ENCODE measurements at places on chromosomes 4 and X.

DNA sequence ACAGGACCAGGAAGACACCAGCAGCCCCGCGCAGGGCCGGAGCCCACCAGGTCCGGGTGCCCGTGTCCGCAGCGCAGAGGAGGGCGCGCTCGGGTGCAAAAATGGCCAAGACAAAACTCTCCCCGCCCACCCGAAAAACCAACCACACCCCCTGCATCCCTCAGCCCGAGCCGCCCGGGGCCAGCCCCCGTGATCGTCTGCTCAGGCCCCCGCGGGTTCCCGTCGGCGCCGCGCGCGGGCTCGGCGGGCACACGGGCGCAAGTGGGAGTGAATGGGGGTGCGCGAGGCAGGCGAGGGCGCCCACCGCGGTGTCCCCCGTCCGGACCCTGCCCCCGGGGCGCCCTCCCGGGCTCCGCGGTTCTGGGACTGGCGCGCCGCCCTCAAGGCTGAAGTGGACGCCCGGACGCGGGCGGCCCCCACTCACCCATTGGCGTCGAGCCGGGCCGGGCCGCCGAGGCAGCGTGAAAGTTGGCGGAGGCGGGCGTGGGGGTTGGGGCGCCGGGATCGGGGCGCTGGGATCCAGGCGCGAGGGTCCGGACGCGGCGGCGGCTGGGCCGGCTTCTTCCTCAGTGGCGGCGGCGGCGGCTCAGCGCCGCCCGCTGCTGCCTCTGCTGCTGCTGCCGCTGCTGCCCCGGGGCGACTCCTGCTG is 393 bp downstream of the SH3KBP1 start:
- no peak for DNase-seq

DNA sequence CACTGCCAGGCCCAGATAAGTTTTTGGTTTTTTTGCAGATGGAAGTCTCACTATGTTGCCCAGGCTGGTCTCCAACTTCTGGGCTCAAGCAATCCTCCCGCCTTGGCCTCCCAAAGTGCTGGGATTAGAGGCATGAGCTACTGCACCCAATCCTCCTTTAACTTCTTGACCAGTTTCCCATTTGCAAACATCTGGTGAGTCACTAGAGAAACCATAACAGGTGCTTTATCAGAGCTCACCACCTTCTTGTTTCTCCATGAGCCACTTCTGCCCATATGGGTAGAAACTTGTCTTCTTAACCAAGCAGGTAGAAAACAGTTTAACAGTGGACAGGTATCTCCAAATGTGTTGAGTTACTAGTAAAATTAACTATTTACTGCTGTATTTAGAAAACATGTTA is 128.4 kb upstream of the AP1S2 start:
- no peak for DNase-seq

DNA sequence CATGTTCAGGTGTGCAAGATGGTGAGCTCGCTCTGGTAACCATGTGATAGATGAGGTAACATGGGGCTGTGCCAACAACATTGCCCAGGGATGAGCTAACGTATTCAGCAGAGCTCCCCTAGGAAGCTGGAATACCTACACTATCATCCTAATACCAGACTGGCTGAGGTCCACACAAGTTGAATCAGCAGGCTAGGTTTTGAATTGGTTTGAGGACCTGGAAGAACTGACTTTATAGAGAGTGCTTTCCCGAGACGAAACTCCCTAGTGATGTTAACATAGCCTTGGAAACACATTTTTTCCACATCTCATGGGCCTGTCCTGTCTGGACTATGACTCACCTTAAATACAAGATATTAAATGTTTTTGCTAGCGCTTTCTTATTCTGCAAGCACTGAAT is 56.7 kb downstream of the IGFBP7 start:
- DNase-seq: no peak

- no peak for DNase-seq
Measured at GRCh38 chrX:1918780-1919179, 303.9 kb downstream of the ASMT start.

DNA sequence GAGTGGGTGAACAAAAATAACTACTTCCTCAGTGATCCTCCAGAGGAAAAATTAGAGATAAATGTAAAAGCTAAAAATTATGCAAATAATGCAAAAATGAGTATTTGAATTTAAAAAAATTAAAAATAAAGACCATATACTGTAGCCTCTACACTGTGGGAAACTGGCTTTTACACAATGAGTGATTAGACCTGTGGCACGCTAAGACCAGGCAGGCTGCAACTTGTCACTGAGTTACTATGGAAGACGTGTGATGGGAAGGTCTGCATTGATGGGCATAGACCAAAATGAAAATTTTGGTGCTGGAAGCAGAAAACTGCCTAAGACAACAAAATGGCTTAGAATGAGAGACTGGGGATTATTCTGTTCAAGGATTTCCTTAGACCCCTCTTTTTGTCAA is 30.2 kb downstream of the BTC start:
- DNase-seq: no peak

GRCh38 chr4:90181644-90182043 is 54.5 kb downstream of the CCSER1 start:
- DNase-seq: peak; percentile 39

DNA sequence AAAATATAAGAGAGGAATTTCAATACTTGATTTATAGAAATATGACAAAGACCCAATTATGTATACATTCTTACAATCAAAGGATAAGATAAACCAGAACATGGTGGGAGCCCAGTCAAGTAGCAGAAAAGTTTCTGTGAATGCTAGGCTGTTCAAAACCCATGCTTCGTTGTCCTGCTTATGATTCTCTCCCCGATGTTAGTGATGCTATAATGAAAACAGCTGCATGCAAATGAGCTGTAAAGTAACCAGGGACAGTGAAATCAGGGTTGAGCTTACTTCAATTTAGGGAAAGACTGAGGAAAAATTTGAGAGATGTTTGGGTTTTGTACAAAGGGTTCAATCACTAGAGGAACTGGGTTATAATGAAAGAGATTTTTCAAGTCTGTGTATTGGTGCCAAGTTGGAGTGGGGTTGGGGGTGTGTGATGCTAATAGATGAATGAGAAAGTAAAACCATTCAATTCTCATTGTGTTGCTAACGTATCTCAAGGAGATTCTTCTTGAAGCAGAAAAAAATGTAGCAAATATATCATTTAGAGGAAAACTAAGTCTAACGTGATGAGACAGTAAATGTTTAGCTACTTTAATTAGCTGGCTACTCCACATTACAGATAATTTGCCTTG is 59.3 kb upstream of the PPP1R2C start:
- no peak for DNase-seq

DNA sequence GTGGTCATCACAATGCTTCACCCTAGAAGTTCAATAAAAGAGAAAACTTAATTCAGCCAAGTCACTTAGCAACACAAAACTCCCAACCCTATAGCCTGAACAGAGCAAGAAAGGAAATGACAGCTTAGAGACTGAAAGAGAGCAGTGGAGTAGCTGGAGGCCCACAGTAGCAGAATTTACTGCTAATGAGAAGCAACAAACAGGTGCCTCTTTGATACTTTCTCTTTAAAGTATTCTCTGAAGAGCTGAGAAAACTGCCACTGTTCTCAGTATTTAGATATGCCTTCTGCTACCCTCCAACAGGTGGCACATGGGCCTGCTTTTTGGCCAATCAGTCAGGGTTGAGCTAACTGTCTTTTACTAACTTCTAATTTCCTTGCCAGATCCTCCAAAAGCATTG is 240.0 kb downstream of the GPC3 start:
- peak; percentile 21 for DNase-seq

DNA sequence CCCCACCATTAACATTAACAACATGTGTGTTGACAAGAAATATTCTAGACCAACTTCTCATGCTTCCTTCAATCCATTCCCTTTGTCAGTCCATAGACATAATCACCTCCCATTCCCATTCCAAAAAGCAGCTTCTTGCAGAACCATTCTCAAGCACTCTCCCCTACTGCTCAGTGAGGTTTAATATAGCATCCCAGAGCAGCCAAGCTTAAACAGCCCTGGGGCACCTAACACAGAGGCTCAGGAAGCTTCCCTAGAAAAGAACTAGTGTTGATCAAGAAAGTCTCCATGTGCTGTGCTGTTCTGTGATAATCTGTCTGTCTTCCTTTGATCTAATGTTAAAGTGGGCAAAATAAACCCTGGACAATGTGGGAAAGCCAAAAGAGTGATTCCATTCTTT is 174.2 kb upstream of the NOCT start:
- no peak for DNase-seq

DNA sequence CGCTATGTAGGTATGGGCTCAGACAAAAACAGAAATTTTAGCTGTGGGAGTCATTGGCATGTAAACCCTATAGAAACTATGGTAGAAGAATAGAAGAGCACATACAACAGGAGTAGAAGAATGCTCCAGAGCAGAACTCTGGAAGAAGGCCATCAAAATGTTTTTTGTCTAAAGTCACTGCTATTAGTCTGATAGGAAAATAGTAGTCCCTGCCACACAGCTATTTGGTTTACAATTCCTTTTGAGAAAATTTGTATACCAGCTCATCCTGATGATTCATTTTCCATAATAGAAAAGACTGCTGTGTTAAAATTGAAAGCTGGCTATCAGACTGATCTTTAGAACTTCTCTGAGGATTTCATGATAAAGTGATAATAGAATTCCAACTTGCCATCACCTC is 32.8 kb upstream of the ADAD1 start:
- no peak for DNase-seq

DNA sequence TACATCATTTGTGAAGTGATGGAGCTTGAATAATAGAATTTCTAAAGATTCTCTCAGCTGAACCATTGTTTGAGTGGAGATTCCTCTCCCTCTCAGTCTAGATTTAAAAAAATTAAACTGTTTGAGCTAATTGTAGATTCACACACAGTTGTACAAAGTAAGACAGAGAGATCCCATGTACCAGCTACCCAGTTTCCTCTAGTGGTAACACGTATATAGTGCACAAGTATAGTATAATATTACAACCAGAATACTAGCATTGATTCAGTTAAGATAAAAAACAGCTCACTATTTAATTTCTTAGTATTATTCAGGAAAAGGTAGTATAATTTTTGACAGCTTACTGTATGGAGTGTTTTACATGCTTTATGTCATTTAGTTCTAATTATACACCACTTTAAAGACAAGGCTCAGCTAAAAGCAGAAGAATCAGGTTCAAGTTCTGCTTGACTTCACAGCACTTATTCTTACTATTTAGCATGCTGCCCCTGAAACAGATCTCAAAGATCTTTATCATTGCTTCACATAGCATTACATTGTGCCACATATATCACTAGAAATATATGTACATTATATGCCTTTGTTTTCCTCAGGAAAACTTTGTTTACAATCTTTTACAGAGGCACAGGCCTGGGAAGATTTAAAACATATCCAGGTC is 136.1 kb downstream of the SNCA start:
- peak; percentile 2 for DNase-seq

DNA sequence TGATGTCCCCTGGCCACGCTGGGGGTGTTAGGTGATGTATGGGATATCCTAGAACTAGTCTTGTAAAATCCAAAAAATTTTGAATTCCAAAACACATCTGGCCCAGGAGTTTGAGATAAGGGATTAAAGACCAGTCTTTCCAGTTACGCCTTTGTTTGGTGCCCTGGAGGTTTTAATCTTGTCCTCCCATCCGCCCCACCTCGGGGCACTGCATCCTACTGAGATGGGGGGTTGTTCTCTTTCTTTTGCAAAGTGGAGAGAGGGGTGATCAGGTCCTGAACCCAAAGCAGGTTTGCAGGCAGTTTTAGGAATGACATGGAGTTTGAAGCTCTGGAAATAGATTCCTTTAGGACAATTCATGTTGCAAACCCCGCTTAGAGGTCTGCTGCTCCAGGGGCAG is 1.8 kb downstream of the SUV39H1 start:
- no peak for DNase-seq

DNA sequence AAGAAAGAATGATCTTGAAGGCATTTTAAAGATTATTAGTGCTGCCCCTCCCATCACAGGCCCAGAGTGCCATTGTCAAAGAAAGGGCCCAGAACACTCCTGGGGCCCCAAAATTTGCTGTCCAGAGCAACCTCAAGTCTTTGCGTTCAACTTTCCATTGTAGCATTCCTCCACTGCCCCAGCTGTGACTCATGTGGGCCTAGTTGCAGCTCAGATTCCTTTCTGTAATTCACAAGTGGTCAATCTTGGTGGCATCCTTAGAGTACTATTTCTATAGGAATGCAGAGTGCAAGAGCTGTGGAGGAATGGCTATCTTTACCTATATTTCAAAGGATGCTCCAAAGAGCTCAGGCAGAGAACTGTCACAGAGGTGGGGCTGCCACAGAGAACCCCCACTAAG is 1500.8 kb upstream of the IGFBP7 start:
- no peak for DNase-seq

DNA sequence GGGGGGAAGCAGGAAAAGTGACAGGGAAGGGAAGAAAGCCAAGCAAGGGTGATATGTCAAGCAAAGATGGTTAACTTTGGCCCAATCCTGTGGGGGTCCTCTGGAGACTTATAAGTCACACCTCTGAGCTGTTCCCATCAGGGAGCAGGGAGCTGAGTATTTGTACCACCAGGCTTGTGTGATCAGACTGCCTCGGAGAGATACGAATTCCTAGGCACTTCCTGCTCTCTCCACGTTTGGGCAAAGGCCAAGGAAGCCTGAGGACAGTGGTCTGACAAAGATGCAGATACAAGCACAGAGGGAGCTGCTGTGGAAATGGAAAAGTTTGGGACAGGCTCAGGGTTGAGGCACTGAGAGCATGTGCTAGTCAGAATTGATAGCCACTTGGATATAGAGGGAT is 10.4 kb upstream of the PPP3CA start:
- DNase-seq: no peak

DNA sequence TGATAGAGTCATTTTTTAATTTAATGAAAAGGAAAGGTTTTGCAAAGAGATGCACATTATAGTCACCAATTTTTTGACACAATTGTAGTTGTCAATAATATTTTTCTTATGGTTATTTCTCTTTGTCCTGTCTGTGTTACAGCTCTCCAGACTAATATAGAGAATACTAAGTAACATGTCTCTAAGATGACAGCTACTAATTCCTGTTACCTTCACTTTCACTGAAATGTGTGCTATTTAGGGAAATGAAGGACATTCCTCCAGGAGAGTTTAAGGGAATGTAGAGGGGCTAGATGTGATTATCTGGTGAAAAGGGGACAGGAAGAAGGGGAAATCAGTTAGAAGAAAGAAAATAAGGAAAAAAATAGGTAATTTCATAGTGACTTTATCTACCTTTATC is 1.4 kb downstream of the KLHL5 start:
- DNase-seq: no peak

DNA sequence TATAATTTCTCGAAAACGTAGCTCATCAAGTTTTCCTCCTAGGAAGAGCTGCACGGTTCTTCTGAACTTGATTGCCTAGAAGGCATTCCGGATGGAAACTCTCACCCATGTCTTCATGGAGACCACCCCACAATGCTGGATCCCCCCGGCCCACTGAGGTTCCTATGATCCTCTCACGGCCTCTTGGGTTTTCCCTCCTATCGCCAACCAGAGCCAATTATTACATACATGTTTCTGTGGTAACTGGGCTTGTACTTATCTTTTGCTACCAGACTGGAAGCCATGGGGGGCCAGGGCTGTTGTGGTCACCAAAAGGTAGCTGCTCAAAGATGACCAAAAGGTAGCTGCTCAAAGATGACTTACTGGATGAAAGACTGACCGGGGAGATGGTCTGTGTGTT is 131.5 kb downstream of the AFAP1 start:
- no peak for DNase-seq

GRCh38 chr4:1043651-1044468 is 32.4 kb downstream of the FGFRL1 start:
- DNase-seq: peak; percentile 78

- no peak for DNase-seq
Measured at GRCh38 chr4:22454955-22455354, 60.9 kb downstream of the ADGRA3 start.

GRCh38 chr4:172104539-172104938 is 291.3 kb downstream of the GALNTL6 start:
- DNase-seq: no peak

GRCh38 chrX:108438110-108438623 is at the start of gene COL4A6:
TSS of gene COL4A6 (minus strand) at chrX:108438422. CDS start at chrX:108438196, 226 bp downstream.
- DNase-seq: no peak
